ENCODE measurements at places on chromosomes 16 and 17.

- DNase-seq: no peak
Observed at GRCh38 chr16:24974859-24975258, 40.3 kb downstream of the ARHGAP17 start.

DNA sequence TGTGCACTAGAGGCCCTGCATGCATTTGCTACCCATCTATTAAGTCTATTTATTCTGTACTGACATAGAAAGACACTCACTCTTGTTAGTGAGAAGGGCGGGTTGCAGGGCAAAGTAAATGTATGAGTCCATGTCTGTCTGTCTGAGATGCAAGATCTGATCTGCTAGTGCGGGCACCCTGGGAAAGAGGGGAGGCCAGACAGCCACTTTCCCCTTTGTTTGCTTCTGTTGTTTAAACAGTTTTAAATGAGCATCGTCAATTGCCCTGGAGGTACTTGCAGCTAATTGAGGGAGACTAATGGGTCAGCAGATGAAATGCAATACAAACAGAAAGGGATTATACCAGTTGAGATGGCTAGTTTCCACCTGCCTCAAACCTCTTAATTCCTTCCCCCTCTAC is 24.9 kb downstream of the SCNN1G start:
- no peak for DNase-seq

GRCh38 chr16:49698453-49698815 is 157.5 kb downstream of the ZNF423 start:
- DNase-seq: no peak

- DNase-seq: no peak
Observed at GRCh38 chr17:20235747-20236146, 226.6 kb downstream of the SPECC1 start.

GRCh38 chr17:30568117-30568430 is 90.9 kb downstream of the GOSR1 start:
- no peak for DNase-seq

GRCh38 chr17:72351365-72351764 is 230.5 kb downstream of the SOX9 start:
- no peak for DNase-seq

DNA sequence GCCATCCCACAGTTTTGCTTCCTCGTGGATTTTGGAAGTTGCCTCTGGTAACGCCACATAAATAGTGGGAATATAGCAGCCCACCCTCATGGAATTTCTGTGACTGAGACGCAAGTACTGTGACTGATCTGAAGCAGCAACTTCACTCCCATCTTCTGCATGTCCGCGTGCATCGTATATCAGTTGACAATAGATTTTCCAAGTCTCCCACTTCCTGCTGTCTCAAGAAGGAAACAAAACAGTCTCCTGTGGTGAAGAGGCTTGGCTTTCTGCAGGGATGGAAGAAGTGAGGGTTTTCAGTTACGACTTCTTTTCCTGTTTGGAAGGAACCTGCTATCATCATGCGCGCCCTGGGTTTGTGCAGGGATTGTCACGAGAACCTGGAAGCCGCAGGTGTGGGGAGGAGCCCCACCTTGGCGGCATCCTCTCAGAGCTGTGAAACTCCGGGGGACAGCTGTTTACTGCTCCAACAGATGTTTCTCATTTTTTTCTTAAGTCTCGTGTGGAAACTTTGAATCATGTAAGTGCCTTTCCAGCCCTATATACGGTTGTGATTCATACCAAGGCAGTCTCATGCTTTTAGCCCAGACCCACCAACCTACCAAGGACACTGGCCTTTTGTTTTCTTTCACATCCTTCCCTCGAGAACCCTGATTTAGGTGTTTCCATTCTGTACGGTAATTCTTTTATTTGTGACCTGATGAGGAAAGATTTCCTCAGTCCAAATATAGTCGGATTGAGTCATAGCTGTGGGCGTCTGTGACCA is 57.5 kb downstream of the WIPI1 start:
- DNase-seq: no peak

DNA sequence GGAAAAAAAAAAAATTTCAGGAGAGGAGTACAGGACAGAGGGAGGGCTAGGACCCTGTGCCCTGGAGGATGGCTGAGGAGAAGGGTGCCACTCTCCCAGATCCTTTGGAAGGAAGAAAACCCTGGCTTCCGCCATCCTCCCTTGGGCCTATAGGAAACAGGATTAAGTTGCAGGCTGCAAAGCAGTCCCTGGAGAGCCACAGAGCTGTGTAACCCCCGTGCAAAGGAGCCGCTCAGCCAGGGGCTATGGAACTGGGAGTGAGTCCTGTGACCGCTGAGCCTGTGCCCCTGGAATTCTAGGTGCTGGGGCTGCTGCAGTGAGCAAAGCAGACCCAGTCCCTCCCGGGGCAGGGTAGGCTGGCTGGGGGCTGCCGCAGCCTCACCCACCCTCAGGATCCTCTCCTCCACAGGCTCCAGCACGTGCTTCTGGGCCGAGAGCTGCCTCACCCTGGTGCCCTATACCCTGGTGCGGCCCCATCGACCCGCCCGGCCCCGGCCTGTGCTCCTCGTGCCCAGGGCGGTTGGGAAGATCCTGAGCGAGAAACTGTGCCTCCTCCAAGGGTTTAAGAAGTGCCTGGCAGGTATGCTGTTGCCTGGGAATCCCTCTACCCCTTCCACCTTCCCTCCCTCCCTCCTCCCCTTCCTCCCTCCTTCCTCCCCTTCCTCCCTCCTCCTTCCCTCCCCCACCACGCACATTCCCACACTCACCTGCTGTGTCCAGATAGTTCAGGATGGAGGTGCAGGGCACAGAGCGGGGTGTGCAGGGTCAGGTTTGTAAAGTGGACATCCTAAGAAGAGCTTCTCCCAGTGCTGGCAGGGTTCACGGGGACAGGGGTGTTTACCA is 15.3 kb downstream of the SGSH start:
- no peak for DNase-seq

GRCh38 chr16:27759967-27760788 is 210.2 kb downstream of the KATNIP start:
- no peak for DNase-seq

DNA sequence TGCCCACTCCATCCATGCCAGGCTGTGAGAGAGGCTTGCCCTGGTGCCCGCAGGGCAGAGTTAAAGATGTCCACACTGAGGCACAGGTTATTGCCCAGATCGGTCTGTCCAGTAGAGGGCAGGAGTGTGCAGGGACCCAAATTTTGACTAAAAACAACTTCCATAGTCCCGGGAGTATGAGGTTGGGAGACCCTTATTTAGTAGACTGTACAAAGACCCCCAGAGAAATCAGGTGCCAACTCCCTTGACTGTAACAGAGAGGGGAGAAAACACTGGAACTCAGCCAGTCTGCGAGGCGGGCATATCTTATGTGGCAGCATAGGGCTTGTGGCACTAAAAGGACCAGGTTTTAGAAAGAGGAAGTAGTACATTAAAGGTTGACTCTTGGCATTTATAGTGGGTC is 43.4 kb downstream of the HNF1B start:
- DNase-seq: no peak

DNA sequence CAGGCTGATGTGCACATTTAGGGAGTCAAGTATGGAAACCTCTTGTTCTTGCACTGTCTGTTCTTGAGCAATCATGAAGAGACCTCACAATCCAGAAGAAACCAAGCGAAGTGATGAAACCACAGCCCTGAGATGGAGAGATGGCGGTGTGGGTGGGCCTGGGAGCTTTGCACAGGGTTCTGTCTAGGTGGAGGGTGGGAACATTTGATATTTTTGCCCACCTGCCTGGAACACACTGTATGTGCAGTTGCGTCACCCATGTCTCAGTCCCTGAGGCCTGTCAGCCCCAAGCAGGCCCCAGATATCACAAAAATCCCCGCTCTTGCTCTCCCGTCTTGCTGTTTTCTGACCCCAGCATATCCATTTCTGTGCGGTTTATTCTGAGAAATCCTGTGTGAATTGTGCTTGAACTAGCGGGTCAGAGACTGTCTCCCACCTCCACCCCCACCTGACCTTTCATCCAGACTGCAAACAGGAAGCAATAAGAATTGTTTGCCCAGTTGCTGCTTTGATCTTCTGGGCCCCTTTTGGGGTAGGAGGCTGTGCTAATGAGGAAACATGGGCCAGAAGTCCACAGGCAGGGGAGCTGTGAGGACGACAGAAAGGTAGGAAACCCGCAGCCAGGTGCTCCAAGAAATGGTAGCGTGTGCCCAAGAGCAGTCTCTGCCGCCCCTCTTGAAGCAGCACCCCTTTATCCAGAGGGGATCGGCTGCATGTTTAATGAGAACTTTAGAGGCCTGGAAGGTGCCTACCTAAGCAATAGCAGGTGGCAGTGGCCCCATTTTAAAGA is 183.8 kb downstream of the CCDC182 start:
- no peak for DNase-seq

DNA sequence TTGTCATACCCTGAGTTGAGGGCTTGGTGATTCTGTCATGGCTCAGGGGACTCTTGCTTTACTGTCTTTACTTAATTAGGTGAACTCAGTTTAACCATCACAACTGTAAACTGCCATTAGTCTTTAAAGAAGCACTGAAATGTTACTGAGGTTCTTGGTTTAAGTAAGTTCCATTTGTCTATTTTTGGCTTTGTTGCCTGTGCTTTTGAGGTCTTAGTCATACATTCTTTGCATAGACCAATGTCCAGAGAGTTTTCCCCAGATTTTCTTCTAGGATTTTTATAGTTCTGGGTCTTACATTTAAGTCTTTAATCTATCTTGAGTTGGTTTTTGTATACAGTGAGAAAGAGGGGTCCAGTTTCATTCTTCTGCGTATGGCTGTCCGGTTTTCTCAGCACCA is 137.5 kb downstream of the SOCS1 start:
- DNase-seq: no peak

GRCh38 chr16:46896314-46896968 is 12.3 kb downstream of the GPT2 start:
- DNase-seq: no peak
